ENCODE measurements at places on chromosomes 6 and 20.

- no peak for DNase-seq
Measured at GRCh38 chr20:4635342-4635741, 86.4 kb upstream of the PRND start.

DNA sequence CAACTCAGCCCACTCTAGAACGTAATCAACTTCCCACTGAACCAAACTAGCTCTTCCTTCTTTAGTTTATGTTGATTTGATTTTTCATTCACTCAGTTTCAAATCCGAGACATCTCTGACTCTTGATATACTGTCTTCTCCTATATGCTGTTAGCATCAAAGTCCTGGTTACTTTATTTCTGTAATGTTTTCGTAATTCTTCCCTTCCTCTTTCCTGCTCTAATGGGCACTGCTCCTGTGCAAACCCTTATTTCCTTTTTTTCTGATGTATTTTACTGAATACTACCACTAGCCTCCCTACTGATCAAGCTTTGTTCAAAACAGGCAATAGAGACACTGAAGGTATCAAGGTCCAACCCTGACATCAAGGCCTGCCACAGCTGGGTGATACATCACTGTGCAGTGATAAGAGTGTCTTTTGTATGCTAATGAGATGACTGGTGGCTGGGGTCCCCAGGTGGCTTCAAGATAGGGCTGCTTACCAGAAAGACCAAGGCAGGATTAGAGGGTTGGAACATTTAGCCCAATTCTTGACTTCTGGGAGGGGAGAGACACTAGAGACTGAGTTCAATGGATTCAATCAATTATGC, 95.2 kb downstream of the KIF13A start:
- no peak for DNase-seq

DNA sequence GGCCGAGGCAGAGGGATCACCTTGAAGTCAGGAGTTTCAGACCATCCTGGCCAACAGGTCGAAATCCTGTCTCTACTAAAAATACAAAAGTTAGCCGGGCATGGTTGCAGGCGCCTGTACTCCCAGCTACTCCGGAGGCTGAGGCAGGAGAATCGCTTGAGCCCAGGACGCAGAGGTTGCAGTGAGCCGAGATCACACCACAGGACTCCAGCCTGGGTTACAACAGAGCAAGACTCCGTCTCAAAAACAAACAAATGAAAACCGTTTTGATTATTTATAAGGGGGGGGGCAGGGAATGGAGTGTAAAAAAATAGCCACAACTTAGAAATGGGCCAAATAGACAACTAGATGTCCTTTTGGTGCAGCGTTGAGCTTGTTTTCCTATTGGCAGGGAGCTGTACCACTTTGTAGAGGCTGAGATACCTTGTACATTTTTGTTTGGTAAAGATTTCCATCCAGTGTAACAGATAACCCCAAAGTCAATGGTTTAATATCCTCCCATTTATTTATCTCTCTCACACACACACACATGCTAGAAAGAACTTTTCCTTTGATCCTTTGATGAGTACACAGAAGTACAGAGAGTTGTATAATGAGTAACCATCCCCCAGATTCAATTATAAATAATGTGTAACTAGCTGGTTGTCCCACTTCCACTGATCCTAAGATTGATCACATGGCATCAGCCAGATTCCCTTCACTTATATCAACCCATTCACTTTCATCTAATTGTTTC, 477.5 kb downstream of the PRKN start:
- DNase-seq, result no peak

GRCh38 chr6:143822584-143823024, 20.5 kb upstream of the LTV1 start:
- DNase-seq, result no peak

DNA sequence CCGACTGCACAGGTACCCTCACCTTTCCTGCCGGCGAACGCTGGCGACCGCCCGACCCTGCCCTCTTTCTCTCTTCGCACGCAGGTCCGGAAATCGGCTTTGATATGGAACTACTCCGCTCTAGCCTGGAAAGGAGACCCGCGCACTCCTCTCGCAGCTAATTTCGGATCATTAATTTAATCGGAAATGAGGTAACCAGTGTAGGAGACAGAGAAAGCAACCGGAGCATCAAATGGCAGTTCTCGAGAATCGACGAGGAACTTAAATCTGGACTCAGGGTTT, 949 bp upstream of the ATXN1 start:
- no peak for DNase-seq

GRCh38 chr6:112223070-112223861, 31.1 kb downstream of the LAMA4 start:
- DNase-seq, result peak; percentile 60

- no peak for DNase-seq
Measured at GRCh38 chr6:26251354-26252076, 113.5 kb upstream of the BTN3A2 start.

DNA sequence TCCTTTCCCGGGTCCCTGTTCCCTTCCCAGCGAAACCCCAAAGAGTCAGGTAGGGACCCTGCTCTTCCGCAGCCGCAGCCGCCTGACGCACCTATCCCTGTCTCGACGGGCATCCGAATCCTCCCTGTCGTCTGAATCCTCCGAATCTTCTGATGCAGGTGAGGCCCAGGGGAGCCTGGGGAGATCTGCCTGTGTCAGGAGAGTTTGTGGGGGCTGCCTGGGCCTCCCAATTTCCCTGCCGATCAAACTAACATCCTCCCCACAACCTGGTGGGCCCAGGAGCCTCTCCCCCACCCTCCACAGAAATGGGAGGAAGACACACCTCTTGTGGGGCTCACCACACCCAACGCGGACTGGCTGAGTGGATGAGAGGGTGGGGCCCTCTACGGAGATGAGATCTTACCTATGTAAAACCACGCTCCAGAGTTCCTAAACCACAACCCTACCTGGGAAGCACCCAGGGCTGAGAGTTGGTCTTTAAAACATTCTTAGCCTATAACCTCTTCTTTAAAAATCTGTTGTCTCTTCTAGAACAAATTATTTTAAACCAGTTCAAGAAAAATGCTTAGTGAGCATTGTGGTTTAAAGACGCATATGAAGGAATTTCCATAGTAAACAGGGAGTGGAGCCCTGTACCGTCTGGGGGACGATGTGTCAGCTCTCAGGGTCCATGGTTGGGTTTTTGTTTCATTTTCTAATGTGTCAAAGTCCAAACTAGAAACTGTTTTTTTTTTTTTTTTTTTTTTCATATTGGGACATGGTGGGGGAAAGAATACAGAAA, 1.7 kb downstream of the CDC25B start:
- DNase-seq, result no peak

GRCh38 chr6:63560801-63561287, 11.4 kb upstream of the LOC128125822 start:
- no peak for DNase-seq

GRCh38 chr6:158815907-158816306, 3.3 kb downstream of the EZR start:
- no peak for DNase-seq

- DNase-seq, result no peak
Measured at GRCh38 chr20:36132802-36133211, 21.7 kb upstream of the EPB41L1 start.

GRCh38 chr6:157669747-157670216, 153.3 kb upstream of the SNX9 start:
- DNase-seq, result no peak

- no peak for DNase-seq
Measured at GRCh38 chr6:2940851-2941250, 30.5 kb downstream of the SERPINB6 start.

Data from forelimb muscle (tissue), 1 donor.